RPMI8226 (cell line): ENCODE measurements at places on chromosomes 7 and 10.
A peak's percentile ranks its signal among the peaks of the same experiment; 100 is the strongest.

DNA sequence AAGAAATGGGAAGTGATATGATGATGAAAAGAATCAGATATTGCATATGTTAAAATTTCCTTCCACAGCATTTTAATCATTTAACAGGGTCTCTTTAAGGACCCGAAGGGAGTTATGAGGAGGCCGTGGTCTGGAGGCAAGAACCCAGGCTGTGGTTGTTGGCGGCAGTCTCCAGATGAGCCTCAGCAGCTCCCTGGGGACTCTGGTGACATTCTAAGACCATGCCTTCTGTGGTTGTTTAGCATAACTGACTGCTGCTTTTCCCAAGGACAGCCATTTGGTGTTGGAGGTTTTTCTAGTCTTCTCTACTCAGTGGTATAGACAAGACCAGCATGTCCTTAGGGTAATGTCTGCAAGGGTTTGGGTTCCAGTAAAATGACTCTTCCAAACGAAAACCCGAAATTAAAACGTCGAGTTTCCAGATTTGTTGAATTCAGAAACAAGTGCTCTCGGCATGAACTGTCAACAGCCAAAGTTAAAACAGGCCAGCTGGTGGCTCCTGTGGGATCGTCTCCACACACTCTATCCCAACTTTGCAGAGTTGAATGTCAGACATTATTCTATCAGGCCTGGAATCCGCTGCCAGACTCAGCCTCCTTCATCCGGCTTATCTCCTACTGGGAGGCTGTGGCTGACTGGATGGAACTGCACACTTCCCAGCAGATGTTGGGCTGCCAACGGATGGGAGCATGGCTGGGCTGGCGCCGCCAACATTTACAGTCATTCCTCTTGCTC is 183.1 kb downstream of the TAX1BP1 start:
- no peak for DNase-seq

DNA sequence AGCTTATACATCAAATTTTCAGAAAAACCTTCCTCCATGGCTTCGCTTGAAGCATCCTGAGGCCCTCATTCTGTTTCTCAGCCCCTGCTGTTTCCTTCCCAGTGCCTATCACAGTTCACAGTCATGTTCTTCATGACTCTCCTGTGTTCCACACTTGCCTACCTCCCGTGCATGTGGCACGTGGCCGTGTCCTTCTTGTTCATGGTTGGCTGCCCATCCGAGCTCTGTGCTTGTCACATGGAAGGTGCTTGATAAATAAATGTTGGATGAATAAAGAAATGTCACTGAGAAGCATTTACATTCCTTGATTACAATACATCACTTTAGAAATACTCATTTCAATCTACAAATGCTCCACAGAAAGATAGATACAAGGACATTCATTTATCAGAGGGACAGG is 23.7 kb upstream of the EGFR start:
- DNase-seq: no peak

GRCh38 chr7:1140476-1141104 is 19.4 kb downstream of the ZFAND2A start:
- DNase-seq: no peak

- peak; percentile 21 for DNase-seq
These were observed 798 bp downstream of the ZNF425 start for GRCh38 chr7:149125189-149125862.

- DNase-seq: no peak
These were observed 51.8 kb downstream of the GSDME start for GRCh38 chr7:24705461-24705954.

DNA sequence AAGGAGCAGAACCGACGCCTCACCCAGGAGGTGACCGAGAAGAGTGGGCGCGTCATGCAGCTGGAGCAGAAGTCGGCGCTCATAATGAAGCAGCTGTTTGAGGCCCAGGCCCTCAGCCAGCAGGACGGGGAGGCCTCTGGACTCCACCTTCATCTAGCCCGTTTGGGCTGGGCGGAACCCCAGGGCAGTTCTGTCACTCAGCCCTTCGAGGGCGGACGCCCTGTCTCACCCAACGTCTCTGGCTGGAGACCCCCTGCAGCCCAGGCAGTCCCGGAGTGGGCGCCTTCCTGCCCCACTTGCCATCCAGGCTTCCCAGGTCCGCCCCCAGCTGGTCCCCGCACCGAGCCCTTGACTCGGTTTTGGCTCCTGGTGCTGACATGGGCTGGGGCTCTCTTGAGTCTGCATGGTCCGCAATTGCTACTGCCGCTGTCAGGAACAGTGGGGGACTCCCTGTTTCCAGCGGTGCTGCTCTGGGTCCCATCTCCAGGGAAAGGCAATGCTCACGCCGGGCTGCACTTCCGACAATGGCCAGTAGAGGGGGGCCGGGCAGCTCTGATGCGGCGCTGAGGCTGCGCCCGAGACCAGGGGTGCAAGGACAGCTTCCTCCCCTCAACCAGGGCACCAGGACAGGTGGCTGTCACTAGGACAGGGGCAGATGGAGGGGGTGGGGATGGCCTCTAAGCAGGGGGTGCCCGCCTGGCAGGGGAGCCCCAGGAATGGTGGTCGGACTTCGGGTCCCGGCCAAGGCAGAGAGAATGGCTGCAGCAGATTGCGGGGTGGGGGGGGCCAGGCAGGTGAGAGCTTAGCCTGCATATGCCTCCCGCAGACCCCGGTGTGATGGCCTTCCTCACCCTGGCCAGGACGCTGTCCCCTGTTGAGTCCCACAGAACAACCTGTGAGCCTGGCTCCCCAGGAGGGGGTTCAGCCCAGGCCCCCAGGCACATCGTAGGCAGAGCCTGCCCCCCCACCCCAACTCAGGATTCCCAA is 71.2 kb upstream of the KCTD7 start:
- DNase-seq: peak; percentile 71
